Cortex of kidney (tissue), 1 donor: ENCODE measurements at places on chromosomes 11 and 22.

GRCh38 chr22:48822278-48823233 lies 1005.1 kb downstream of the BRD1 start:
- DNase-seq, result no peak

DNA sequence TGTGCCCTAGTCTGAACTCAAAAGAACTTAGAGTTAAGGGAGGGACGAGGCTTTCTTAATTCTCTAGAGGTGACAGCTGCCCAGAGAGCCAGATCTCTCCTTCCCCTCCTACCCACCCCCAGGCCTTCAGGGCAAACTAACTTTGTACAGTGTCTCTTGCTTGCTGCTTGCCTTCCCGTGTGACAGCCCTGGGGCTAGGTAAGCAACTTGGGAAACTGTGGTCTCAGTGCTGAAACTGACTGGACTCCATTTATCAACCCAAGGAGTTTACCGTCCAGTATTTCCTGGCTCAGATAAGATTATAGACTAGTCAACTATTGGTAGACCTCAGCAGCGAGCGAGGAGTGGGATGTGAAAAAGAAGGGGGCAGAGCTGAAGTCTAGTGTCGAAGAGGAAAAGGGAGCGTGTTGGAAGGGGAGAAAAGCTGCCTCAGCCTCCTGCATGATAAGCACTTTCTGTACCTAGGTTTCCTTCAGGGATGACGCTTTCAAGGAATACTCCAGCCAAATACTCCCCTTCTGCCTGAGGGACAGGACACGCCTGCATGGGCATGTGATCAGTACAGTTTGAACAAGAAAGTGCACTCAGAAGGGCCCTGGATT lies 43.3 kb upstream of the WEE1 start:
- no peak for DNase-seq

DNA sequence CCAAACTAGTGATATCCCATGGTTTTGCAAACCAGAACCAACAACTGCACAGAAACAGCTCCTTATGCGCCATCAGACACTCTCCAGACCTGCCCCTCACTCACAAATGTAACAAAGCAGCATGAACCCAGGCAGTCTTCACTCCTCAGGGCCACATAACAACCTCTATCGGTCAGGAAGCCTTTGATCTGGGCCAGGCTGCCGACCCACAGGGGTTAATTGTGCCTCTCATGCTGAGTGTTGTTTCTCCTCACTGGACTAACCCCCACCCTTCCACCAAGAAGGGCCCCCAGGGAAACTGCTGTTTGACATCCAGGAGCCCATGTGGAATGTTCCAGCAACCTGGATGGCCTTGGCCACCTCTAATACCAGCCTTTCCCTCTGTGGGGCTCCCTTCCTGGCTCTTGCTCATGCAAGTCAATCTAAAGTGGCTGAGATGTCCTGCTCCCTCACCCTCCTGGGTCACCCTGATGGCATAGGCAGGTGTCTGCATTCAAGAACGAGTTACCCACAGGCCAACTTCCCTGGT lies 7.9 kb upstream of the RGL4 start:
- DNase-seq, result no peak

DNA sequence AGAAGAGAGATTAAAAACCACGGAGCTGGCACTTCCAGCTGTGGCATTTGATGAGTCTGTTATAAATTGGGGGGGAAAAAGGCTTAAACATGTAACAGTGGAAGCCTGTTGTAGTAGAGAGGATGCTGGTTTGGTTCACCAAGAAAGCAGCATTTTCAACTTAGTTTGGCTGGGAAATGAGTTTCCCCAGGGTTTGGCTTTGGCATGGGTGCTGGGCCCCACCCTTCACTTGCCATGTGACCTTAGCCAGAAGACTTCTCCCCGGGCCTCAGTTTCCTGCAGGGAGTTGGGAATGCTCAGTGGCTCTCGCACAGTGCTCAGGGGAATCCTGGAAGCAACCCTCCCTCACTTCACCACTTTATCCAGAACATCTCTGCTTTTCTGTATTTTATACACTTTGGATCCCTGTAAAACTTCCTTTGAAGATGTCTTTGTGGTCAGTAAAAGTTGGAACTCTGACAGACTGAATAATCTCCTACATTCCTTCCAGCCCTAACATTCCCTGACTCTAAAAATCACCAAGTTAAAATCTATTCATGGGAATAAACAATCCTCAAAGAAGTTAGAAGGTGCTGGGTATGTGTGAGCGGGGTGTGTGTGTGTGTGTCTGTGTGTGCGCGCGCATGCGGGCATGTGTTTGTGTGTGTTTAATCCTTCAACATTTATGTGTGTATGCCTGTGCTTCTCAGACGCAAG lies 166.0 kb downstream of the TENM4 start:
- no peak for DNase-seq

DNA sequence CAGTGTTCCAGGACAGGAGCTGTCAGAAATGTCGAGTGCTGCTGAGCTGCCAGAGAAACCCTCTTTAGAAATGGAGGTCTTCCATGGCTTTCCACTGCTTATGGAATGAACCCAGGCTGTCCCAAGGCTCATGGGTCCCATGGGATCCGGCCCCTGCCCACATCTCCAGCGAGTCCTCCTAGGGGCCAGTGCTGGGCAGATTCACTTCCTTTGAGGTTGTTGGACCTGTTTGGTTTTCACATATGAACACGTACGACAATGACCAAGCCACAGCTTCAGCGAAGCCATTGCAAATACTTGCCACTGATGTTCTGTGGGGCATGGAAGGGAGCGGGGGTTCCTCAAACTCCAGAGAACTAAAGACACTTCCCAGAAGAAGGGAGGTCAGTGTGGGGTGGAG lies 483.3 kb downstream of the TBC1D22A start:
- DNase-seq, result no peak

- no peak for DNase-seq
Observed at GRCh38 chr11:107733518-107733917, 21.7 kb upstream of the SLN start.

- DNase-seq, result no peak
Observed at GRCh38 chr11:90704510-90704909, 481.7 kb upstream of the CHORDC1 start.
